T-helper 2 cell (primary cell): ENCODE measurements at places on chromosomes 3 and 15.

GRCh38 chr15:63466378-63467192 is 37.8 kb upstream of the USP3 start:
- peak; percentile 82 for DNase-seq

DNA sequence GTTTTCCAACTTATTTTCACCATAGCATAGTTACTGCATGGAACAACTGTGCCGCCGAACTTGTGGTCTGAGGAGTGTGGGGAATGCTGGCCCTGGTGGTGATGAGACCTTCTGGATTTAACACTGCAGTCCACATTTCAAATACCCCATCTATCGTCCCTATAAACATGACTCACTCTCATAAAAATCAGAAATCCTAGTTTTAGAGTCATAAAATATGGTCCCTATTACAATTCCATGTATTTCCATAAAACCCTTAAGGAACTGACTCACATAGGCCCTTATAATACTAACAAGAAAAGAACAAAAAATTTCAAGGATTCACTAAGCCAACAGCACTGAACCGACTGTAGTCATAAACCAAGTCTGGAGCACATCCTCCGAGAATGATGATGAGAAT is 147.2 kb downstream of the FOXP1 start:
- DNase-seq, result no peak

GRCh38 chr15:76342058-76342381 is 5.4 kb downstream of the ISL2 start:
- DNase-seq, result no peak

DNA sequence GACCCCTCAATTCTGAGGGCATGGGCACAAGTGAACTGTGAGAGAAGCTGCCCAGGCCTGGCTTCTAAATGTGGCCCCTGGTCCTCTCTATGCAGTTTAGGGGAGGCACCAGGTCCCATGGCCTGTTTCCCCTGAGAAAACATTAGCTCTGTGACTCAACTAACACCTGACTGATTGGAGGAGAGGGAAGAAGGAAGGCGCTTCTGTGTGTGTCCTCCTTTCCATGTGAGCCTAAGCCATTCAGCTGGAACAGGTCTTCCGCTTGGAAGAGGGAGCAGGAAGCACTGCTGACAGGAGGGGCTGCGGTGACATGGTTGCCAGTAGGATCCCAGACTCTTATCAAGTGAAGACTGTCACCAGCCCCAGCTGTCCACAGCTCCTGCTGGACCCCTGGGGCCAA is 79.5 kb downstream of the MYLK start:
- DNase-seq, result no peak

- no peak for DNase-seq
Measured at GRCh38 chr3:148173851-148174250, 523.9 kb upstream of the AGTR1 start.

DNA sequence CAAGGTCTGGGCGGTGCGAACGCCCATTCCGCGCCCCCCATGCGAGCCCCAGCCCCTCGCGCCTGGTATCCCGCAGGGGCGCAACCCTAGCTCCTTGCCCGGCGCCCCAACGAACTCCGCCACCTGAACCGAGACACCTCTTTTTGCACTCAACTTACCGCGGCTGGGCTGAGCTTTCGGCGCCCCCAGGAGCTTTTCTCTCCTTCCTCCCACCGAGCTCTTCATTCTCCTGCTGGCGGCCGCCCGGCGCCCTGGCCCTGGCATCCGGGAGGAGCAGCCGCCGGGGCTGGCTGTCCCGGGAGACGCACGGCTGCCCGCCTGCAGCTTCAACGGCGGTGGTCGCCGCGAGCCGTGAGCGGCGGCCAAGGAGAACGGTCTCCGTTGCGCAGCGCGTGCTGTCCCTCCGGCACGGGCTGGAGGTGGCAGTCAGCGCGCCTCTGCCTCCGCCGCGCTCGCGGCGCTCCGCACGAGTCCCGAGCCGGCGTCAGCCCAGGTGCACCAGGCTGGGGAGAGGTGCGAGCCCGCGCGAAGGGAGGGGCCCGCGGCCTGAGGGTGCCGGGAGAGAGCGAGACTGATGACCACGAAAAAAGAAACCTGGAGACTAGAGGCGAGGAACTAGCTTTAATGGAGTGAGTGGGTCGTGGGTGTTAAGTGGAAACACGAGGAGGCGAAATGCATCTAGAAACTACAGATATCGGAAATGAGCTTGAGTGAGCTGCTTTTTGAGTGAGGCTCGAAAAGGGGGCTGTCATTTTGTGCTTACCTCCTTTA is 621.5 kb upstream of the ZNF385D start:
- no peak for DNase-seq

DNA sequence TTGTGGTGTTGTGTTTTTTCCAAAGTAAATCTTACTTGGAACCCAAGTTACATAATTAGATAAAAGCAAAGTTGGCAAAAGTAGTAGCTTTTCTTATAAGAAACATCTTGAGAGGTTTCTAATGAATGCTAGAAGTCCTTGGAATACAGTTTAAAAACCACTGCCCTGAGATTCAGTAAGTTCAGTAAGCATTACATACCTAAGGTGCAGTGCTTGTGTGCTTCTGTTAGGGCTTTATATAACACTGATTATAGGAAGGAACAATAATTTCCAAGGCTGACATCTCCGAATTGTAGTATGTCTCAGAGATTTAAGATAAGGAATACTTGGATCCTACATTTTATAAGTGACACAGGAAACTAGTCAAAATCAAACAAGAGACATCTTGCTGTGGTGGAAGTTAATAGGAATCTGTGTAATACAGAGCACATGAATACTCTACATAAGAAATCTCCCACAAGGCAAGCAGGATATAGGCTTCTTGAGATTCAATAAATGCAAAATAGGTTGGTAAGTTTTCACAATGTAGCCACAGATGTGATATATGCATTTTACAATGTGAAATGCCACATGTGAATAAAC is 268.2 kb downstream of the LSAMP start:
- DNase-seq, result no peak

DNA sequence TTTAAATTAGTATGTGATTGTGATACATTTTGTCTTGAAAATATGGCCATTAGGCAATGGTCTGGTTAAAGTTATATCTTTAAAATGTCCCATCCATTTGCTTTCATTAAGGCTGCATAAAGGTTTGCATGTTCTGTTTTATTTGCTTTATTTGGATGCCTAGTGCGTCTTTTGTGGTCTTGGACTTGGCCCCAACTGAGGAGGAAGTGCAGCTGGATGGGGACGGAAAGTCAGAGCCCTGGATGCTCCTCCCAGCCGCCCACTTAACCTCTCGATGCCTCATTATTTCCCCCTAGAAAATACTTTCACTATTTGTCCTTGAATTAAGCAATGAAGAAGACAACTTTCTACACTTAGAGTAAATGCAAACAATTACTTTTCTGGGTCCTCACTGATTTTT is 898.2 kb downstream of the MCTP2 start:
- DNase-seq, result no peak

GRCh38 chr3:110015231-110015963 is 678.1 kb upstream of the DPPA4 start:
- no peak for DNase-seq

DNA sequence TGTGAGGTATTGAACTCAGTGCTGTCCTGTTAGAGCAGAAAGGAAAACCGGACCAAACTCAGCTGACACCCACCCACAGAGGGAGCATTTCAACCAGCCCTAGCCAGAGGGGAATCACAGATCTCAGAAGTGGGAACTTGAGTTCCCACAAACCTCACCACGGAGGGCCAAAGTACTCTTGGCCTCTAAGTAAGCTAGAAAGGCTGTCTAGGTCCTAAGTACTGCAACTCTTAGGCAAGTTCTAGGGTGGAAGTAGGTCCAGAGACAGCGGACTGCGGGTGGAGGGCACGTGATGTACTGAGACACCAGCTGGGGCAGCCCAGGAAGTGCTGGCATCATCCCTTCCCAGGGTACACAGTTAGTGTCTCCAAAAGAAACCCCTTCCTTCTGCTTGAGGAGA is 34.1 kb downstream of the EOMES start:
- DNase-seq, result no peak

DNA sequence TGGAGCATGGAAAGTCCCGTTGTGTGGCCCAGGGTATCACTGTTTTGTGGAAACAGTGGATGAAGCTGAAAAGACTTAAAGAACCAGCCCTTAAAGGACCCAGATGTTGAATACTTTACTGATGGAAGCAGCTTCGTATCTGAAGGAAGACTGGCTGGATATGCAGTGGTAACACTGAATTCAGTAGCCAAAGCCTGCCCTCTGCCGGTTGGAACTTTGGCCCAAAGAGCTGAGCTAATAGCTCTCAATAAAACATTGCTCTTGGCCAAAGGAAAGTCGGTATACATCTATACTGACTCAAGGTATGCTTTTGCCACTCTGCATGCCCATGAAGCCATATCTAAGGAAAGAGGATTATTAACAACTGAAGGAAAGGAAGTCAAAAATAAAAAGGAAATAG is 885.4 kb downstream of the PDCD6IP start:
- DNase-seq, result no peak

DNA sequence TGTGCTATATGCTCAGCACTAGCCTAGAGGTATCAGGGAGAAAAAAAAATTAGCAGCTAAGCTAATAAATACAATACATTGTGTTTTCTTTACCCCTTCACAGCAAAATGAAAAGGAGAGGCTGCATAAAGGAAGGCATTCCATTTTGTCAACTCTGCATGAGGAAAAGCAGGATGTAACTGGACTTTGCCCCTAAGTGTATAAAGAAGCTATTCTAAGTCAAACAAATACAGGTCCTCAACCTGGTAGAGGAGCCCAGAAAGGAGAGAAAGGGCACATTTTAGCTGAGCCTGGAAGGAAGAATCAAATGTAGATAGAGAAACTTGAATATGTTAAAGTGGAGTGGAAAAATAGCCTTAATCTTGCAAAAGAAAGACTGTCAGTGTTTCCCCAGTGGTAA is 89.0 kb upstream of the SPRED1 start:
- no peak for DNase-seq

GRCh38 chr3:31185062-31185357 is 290.5 kb upstream of the GADL1 start:
- no peak for DNase-seq

- DNase-seq, result no peak
Measured at GRCh38 chr3:25153561-25153960, 274.5 kb upstream of the RARB start.

DNA sequence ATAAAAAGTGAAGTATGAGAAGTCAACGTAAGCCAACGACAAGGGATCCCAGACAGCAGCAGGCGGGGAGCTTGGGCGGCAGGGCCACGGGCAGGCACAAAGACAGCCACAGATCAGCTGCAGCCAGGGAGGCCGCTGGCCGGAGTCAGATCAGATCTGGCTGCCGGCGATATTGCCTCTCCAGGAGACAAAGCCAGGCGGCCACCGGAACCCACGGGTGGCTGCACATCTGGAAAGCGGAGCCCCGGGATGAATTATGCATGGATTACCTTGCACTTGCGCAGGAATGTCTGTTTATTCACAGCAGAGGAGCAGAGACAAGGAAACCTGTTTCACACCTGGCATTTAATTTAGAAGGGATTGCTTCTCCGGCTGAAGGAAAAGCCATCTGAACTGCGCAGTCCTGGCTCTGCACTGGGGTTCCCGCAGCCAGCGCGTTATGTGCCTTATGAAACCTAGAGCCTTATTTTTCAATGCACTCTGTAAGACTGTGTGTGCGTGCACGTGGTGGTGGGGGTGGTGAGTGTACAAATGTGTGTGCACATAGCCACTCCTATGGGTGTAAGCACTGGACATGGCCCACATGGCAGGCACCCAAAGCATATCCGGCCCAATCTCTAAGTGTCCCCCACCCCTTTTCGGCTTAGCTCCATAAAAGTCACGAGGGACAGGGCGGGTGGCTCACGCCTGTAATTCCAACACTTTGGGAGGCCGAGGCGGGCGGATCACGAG is 427.8 kb upstream of the MCTP2 start:
- DNase-seq, result no peak

- no peak for DNase-seq
Measured at GRCh38 chr15:25944386-25944785, 81.3 kb upstream of the ATP10A start.

GRCh38 chr15:92847841-92848240 is 52.3 kb upstream of the CHD2 start:
- DNase-seq, result no peak
